RPMI8226 (cell line): ENCODE measurements at places on chromosomes 11 and 22.

DNA sequence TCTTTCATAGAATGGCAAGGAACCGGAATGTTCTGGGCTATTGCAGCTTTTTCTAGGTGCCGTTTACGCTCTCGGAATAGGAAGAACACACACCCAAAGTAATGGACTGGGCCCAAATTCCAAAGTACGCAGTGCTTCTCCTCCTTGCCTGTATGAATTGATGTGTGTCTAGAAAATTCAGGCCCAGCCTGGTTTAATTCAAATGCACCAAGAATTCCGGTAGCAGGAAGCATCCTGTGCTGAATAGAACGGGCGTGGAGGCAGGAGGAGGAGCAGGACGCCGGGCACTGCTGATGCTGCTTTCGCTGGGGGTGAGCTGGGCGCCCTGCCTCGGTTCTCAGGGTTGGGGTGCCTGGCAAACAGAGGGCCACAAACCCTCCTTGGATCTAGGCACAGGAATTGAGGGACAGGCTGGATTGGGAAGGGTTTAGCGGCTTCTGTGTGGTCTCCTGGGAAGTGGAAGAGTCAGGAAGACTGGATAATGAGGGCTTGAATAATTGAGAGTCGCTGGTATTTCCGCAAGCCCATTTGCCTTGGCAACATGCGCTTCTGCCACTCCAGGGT, 2.0 kb downstream of the PARVB start:
- DNase-seq: peak; percentile 52

DNA sequence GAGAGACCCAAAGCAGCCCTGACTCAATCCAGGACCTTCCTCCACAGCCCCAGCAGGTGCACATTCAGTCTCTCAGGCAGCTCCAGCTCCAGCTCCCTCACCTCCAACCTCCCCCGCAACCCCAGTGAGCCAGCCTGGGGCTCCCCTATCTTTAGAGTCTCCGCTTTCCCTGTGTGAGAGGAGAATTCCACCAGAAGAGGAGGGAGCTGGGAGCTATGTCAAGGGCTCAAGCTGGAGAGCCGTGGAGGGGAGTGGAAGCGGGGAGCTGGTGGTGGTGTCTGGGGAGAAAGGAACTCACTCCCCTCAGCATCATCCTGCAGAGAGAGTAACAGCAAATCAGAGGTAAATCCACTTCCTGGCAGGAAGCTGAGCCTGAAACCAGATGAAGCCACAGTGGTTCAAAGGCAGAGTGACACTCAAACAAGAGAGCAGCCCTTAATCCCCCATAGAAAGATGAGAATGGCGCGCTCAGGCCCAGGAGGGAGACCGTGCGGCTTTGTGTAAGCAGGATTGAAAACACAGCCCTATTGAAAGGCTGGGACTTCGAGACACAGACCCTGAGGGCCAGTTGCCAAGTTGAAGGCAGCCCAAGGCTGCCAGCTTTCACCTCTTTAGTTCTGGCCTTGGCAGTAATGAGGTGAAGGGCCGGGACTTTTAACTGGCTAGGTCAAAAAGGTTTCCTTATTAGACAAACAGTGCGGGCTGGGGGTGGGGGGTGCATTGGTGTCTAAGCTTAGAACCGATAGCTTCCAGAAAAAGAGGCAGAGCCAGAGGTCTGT, 21.4 kb upstream of the CDON start:
- DNase-seq: no peak

- DNase-seq: no peak
Measured at GRCh38 chr11:26018336-26018735, 313.6 kb upstream of the ANO3 start.

- DNase-seq: no peak
Measured at GRCh38 chr11:125330462-125331325, 165.4 kb downstream of the FEZ1 start.

GRCh38 chr11:73236205-73236765, 18.2 kb downstream of the P2RY2 start:
- no peak for DNase-seq

DNA sequence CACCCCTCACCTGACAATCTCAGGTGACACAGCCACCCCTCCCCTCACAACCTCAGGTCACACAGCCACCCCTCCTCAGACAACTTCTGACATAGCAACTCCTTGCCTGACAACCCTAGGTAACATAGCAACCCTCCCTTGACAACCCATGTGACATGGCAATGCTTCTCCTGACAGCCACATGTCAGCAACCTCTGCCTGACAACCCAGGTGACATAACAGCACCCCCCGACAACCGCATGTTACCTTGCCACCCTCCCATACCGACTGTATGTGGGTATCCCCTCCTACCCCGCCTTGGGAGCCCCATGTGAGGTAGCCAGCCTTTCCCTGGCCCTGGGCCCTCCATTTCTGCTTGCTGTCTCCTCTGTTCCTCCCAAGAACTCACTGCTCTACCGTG, 77.7 kb upstream of the B3GAT1 start:
- DNase-seq: no peak

DNA sequence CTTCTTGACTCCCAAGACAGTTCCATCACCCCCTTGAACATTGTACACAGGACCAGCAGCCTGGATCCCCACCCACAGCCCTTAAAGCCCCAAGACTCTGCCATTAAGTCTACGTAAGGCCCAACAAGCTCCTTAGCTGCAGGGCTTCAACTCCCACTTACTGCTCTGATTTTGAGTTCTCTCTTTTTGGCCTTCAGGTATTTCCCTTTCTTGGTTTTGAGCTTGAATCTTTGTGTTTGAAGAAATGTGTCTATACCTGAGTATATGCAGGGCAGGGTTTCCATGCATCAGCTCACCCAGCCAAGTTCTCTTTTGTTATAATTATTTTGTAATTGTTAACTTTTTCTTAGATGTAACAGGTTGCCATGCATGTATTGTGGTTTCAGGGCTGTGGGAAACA, 10.4 kb upstream of the MPEG1 start:
- no peak for DNase-seq

DNA sequence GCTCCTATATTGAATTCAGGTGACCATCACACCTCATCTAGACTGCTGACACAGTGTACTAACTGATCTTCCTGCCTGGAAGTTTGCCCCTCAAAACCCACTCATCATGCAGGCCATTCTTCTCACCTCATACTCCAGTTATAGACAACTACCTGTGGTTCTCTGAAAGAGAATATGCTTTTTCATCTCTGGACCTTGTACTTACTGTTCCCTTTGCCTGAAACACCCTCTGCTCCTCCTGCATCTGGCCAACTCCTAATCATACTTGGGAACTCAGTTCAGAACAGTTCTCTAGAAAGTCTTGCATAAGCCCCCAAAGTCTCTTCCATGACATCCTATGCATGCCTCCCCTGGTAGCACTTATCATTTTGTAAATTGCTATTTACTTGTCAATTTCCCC, 28.2 kb upstream of the P4HA3 start:
- DNase-seq: no peak

GRCh38 chr11:111137846-111138245, 107.7 kb upstream of the POU2AF2 start:
- DNase-seq: peak; percentile 0

DNA sequence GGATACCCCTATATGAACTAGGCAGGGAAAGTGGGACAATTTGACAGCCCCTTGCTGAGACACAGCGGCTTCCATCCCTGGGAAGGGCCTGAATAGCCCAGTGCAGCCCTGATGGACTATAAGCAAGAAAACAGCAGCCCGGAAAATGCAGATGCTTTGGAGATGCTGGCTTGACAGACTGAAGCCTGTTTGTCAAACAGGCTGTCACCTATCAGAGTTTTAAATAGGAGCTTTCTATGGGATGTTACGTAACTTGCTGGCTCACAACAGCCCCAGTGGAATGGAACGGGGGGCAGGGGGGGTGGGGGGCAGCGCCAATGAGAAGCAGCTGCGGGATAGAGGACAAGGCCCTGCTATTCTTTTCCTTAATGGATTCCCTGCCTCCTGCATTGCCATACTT, 91.9 kb upstream of the NTM start:
- no peak for DNase-seq

GRCh38 chr11:133930767-133931448, 25.9 kb downstream of the IGSF9B start:
- no peak for DNase-seq

DNA sequence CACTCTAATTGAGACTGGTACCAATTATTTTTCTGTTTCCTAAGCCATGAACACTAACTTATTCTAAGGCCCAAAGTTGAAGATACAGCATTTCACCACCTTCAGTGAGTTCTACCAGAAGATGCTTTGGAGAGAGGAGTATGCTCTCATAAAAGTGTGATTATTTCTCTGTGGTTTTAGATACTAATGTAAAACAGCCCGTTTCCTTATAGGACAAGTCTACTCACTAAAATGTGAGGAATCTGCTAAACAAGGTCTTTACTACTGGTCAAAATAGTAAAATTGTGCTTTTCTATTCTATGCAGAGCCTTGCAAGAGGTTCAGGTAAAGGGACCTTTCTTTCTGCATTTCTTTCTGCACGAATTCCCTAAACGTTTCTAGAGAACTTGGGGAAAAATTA, 2.4 kb downstream of the LGR4 start:
- no peak for DNase-seq
